ENCODE measurements at places on chromosomes 12 and 14.

GRCh38 chr14:63542231-63542999, 762 bp downstream of the PPP2R5E start:
- DNase-seq: no peak

- DNase-seq: peak; percentile 89
Observed at GRCh38 chr12:120237360-120238171, 28.0 kb downstream of the PXN start.

- DNase-seq: no peak
Observed at GRCh38 chr14:24674204-24674970, 40.4 kb upstream of the GZMB start.

DNA sequence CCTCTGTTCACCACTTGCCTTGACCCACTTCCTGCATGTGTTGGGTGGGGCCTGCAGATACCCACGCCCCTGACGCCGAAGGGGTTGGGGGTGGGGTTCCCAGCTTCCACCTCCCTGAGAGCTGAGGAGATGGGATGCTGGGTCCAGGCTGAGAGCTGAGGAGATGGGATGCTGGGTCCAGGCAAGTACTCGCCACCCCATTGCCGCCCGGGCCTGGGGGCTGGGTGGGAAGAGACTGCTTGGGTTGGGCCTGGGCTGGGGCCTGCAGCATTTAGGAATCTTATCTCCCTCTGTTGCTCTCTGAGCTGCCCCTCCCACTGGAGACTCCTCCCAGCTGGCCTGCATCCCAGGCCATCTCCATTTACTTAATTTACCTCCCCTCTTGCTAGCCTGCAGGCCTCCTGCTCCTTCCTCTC, 17.4 kb downstream of the TEAD4 start:
- no peak for DNase-seq

DNA sequence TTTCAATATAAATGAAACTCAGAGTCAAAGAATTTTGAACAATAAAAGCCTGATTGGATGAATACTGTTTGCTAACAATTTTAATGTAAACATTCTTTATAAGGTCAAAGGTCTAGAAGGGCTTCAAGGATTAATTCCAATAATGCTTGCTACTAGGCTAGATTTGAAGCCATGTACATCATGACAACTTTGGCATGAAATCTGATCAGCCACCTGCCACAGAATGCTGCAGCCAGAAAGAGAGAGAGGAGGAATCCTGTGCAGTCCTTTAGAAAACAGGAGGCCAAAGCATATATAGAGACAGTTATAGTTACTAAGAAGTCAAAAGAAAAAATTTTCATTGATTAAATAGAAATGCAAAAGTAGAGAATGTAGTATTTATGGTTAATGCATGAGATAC, 47.1 kb downstream of the ABCD2 start:
- no peak for DNase-seq
